ENCODE measurements at places on chromosomes 16 and 17.

DNA sequence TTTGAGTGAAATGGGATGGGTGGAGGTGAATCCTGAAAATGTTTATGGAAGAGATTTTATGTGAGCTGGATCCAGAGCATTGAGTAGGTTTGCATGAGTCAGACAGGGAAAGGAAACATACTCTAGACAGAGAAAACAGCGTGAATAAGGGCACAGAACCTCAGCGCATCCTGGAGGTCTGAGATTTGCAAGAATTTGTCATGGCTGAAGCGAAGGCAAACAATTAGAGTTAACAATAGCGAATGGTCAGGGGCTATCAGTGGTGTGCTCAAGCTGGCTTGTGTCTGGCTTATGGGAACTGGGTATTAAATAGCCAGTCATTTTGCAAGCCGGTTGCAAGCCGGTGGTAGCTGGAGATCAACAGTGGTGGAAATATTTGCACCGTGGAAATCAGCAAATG lies 36.4 kb downstream of the MAP2K6 start:
- no peak for DNase-seq

DNA sequence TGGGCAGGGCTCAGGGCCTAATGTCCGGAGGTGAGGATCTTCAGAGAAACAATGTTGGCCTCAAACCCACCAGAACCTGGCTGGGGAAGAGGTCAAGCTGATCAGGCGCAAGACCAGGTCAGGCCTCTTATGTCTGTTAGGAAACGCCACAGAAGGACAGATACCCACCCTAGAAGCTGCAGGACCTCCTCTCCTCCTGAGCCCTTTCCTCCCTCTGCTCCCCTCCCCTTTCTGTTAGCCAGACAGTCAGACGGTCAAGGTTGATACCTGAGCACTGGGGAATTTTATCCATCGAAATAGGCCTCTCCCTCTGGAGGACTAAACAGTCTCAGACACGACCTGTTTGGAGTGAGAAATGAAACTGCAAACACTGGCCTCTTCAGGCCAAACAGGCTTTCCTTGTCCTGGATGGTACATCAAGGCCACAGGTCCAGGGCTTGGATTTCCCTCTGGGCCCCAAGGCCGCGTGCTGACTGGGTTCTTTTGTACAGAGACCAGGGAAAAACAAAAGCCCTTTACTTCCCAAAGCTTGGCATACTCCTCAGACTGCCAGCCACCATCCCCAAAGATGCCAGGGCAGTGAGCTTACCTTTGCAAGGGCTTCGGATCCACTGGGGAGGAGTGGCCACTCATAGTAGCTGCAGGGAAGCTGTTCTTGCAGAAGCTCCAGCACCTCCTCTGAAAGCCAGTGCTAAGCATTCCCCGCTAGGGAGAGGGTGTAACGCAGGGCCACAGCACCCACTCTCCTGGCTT lies 135.8 kb downstream of the CCDC182 start:
- DNase-seq, result no peak

GRCh38 chr17:67959510-67959909 lies 36.8 kb downstream of the C17orf58 start:
- DNase-seq, result no peak

DNA sequence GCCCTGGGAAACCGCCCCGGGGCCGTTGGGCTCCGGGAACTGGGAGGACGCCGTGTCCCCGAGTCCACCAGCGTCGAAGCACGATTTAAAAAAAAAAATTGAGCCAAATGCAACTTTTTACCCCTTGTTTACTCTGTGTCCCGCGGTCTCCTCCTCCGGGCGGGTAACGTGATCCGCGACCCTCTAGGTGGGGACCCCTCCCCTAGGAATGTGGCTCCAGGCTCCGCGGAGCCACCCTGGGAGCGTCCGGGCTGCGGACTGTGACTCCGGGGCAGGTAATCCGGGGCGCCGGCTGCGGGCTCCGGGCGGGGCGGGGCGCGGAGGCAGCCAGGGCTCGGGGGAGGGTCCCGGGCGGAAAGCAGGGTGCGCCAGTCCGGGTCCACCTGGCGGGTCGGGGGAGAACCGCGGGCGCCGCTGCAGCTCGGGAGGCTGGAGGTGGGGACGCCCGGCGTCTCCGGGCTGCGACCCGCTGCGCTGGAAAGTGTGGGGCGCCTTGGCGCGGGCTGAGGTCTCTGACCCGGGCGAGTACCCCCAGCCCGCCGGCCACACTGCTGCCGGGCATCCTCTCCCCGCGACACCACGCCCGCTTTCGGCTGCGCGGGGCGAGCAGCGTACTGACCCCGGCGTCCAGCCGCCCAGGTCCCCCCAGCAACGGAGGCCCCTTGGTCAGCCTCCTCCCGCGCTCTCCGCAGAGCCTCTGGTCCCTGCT lies 852 bp upstream of the HELZ start:
- DNase-seq, result peak; percentile 88

- DNase-seq, result no peak
Observed at GRCh38 chr17:8365143-8365542, 11.4 kb downstream of the KRABD2 start.

GRCh38 chr17:2124391-2124790 lies 69.5 kb downstream of the HIC1 start:
- DNase-seq, result no peak

DNA sequence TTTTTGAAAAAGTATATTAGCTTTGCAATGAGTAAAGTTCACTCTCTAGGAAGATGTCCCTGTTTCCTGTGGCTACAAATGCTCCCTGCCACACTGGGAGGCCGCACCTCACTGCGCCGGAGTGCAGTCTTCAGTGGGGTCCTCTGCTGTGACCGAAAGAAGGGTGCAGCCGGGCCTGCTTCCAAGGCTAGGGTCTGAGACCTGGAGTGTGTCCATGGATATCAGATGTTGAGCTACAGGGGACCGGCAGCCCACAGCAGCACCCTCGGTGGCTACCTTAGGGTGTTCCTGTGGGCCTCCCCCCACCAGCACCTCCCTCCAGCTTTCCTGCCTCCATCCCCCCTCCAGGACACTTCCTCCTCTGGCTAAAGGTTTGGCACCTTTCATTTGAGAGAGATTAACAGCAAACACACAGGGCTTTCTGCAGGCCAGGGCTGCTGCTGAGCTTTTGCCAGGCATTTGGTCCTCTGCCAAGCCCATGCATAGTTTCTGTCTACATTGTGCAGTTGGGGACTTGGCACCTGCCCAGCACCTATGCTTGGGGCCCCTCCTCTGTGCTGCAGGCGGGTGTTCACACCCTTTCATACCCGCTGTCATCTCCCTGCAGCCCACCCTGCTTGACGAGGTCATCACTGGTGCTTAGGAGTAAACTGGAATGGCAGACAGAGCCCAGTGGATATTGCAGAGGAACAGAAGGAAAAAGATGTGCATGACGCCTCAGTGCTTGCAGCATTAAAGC lies 33.8 kb upstream of the CRISPLD2 start:
- peak; percentile 49 for DNase-seq

- no peak for DNase-seq
Observed at GRCh38 chr17:74808714-74809430, 32.7 kb upstream of the NAT9 start.

DNA sequence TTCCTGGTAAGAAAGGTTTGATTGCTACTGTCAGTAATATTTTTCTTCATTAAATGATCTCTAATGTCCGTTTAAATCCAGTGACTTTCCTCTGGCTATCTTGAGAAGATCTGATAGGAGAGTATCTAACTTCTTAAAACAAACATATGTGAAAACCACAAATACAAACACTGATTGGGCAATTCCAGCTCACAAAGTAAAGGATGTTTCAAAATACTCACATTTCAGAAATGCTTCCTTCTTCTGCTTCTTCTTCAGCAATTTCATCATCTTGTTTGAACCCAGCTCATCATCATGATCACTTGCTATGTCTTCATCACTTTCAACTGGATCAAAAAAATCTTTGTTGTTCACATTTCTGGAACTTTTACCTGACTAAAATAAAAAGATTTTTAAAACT lies 64.3 kb upstream of the RBL2 start:
- no peak for DNase-seq

- DNase-seq, result no peak
Observed at GRCh38 chr16:53666786-53667415, 36.8 kb downstream of the RPGRIP1L start.

DNA sequence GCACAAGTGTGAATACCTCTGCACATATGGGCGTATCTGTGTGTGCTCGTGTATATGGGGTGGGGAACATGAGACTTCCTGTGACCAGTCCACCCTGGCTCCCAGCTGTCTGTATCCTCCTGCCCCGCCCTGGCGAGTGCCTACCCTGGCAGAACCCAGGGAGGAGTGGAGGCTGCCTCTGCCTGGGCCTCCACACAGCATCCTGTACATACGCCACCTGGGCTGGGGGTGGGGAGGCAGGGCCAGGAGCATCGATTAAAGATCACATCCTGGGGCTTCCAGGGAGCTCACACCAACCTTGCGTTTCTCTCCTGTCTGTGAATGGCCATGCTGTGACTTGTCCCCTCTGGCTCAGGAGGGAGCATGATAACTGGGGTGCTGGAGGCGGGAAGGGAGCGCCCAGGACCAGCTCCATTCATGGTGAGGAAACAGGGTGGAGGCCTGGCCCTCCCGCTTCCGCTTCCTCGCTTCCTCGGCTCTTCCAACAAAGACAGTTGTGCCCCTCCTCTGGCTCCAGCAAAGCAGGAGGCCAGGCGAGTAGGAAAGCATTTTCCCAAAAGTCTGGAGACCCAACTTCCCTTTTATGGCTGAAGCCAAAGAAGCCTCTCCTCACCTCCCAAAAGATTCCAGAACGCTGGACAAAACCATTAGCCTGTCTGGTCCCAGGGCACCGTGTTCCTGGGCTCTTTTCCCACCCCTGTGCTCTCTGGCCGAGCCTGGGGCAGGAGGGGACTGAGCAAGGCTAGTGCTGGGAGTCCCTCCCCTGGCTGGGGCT lies 22.9 kb downstream of the ADAM11 start:
- DNase-seq, result no peak

Measured in D341Med (cell line).